NCI-H1436 (cell line): ENCODE measurements at places on chromosomes 6 and 20.
A peak's percentile ranks its signal among the peaks of the same experiment; 100 is the strongest.

- no peak for DNase-seq
These were observed 11.4 kb downstream of the MYLK4 start for GRCh38 chr6:2739335-2739734.

DNA sequence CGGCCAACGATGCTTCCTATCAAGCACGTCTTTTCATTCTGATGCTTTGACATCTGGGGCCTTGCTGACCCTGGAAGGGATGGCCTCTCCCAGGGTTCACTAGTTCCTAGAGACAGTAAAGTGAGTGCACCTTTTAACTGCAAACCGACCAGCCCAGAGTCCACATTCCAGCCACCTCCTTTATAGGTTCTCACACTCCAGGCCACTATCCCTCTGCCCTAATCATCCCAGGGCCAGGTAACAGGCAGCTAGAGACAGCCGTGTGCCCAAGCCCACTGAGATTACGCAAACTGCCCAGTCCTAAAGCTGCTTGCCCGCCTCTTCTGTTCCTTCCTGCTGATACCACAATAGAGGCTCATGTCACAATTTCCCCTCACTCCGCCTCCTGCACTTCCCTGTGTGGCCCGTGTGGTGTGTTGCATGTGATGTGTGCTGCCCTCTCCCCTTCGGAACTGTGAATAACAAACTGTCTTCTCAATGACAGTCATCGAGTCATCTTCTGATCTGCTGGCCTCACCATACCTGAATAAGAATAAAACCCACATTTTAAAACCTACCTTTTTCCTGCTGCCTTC lies 123.7 kb upstream of the EXOC2 start:
- no peak for DNase-seq

- no peak for DNase-seq
These were observed 117.0 kb upstream of the COL21A1 start for GRCh38 chr6:56364431-56364826.

DNA sequence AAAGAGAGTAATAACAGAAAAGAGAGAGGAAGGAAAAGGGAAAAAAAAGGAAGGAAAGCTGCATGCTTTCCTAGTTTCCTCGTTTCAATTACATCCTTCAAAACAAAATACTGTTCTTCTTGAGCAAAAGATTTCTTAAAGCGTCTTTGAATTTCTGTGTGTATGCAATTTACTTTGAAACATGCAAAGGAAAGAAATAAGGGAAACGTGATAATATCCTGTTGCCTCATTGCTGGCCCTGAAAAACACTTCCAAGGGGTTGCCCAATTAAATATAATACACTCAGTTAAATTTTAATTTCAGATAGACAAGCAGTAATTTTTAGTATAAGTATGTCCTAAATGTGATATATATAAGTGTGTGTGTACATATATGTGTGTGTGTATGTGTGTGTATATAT lies 51.2 kb upstream of the TPD52L1 start:
- DNase-seq: no peak

DNA sequence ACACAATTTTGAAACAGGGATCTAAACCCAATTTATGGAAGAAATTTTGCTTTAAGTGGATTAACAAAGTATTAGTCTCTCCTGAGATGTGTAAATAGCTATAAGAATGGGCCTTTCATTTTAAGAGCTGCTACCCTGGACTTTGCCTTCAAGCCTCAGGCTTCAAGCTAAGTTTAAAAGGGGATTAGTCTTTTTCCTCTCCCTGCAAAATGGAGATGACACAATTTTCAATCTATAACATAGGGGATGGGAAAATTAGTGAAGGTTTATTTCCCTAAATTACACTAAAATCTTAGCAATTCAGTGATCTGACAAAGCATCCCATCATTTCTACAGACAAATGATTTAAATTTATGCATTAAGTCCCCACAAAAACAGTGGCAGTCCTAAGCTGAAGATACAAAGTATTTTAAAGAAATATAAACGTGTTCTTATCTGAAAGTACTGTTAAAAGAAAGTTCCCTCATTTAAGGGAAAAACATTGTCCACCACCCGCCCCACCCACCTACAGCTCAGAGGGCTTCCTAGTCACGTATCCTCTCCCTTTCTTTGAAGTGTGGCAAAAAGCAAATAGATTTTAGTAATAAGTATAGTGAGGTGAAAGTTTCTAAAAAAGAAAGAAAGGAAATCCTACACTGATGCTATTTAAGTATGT lies 14.5 kb downstream of the ARHGAP18 start:
- no peak for DNase-seq

DNA sequence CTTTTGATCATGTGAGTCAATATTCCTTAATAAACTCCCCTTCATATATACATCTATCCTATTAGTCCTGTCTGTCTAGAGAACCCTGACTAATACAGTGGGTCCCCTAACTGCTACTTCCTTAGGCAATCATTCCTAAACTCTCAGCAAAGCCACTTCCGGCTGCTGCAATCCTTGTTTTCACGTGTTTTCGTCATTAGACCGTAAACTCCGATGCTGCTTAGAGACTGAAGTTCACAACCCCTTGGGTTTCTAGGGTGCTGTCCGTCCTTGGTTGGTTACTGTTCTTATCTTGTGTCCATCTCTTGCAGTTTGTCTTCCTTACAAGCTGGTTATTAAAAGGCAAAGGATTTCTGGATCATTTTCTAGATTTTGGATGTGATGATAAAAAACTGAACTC lies 106.4 kb downstream of the GMPR start:
- DNase-seq: no peak

- DNase-seq: no peak
These were observed 978.5 kb downstream of the TBC1D32 start for GRCh38 chr6:120355822-120356221.

DNA sequence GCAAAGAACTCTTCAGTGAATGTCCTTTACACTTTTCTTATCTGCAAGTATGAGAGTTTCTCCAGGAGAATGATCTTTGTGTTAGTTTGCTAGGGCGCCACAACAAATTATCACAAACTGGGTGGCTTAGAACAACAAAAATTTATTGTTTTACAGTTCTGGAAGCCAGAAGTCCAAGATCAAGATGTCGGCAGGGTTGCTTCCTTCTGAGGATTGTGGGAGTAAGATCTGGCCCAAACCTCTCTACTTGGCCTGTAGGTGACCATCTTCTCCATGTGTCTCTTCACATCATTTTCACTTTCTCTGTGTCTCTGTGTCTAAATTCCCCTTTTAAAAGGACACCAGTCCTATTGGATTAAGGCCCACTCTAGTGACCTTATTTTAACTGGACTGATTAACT lies 103.0 kb downstream of the ADTRP start:
- DNase-seq: no peak

DNA sequence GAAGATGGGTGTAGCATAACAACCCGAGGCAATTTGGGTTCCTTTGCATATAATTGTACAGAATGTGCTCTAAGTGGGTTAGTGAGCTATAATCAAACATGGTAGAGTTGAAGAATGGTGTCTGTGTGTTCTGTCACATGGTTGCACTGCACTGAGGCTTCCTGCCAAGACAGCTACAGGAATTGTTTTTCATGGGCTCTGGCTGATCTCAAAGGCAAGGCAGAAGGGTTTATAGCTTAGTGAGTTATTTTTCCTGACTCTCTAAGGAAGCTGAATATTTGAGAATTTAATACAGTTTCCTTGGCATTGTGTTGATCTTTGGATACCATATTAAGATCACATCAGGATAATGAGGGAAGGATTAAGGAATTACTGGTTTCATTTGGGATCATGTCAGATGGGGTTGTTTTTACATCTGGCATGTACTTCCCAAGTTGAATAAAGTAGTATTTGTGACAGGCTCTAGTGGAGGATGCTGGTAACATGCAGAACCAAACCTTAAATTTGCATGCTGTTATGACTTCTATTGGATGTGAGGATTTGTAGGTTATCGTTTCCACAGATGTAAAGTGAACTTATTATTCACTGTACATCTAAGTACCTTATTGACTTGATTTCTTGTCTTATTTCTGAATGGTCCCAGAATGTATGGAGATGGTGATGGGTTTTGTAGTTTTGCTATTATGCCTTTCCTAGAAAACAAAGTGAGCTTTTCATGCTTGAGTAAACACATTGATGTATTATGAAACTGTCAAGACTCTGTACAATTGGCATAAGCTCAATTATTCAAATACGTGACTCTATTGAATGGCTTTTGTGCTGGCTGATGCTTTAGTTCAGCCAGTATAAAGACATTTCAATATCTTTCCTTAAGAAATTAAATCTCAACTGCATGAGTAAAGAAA lies 43.3 kb downstream of the LRRC1 start:
- DNase-seq: peak; percentile 7
